ENCODE measurements at places on chromosomes 2 and 18.

DNA sequence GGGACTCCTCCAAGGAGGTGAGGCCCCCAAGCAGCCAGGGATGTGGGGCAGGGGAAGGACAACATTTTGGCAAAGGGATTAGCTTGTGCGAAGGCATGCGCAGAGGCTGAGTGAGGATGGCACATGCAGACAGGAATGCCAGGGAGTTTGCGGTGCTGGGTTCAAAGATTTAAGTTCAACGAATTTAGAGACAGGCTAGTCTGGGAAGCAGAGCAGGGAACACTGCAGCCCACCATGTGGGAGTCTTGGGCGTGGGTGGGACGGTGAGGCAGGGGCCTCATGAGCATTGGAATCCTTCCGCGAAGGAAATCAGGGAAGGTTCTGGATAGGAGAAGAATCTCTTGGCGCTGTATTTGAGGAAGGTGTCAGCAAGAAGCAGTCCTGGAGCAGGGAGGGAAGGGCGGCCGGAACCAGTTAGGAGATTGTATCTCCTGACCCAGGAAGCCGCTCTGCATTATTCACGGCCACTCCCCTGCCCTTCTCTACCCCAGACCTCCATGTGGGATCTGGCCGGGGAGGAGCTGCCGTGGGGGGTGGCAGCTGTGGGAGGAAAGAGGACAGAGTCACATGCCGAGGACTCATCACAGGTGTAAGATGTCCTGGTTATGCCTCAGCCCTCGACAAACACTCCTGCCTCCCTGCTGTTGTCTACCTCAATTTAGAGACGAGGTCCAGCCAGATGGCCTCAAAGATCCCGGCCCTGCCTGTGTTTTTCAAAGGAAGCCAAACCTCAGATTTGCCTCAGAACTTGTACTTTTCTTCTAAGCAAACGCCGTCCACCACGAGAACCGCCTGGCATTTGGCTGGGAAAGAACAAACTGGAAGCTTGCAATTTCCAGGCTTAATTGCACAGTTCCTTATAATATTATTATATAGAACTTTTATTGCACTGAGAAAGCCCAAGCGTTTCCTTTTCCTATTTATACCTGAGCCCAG is 123.7 kb upstream of the SMAD2 start:
- no peak for DNase-seq

- DNase-seq, result peak; percentile 12
Observed at GRCh38 chr2:6914828-6915227, 2.4 kb upstream of the RNF144A start.

- DNase-seq, result no peak
Observed at GRCh38 chr2:19114754-19115231, 243.6 kb downstream of the OSR1 start.

DNA sequence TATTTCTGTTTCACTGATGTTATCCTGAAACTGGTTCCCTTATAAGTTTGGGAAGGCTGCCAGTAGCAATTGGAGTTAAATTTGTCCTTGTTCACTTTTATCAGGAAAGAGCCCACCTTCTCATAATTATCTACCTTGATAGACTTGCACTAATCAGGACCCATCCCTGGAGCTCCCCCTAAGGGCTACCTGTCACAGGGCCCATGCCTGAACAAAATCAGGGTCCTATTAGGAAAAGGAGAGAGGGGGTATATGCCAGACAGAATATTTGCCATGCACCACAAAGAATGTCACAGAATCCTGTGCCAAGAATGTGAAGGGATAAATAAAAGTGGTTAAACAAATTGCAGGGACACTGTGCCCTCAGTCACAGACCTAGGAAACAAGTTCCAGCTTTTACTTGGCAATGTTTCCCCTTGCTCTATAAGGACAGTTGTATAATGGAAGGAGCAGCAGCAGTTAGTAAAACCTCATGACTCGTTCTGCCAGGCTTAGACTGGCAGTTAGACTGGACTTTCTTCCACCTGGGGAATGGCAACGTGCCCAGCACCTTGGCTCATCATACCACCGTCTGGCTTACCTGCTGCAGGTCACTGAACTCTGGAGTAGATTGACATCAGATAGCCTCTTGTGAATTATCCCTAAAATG is 32.3 kb upstream of the VWC2L start:
- no peak for DNase-seq

DNA sequence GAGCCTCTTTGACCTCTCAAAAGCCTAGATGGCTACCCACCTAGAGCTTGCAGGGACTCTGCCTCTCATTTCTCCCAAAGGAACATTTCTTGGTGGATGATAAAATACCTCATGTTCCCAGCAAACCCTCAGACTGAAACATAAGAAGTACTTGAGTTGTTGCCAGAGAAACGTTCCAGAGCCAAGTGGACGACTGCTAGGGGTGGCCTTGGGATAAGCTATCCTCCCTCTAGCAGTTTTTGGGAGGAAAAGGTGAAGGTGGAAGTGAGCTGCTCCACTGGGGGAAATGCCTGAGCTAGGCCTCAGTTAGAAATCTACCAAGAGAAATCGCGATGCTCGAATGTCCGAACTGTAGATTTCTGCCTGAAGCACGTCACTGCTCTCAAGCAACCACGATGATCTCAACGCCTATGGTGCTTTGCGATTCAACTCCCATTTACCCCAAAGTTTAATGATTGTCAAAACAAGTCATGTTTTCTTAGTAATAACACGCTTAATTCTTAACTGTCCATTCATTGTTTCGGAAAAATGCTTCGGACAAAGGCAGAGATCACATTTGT is 91.5 kb downstream of the CCBE1 start:
- DNase-seq, result no peak

DNA sequence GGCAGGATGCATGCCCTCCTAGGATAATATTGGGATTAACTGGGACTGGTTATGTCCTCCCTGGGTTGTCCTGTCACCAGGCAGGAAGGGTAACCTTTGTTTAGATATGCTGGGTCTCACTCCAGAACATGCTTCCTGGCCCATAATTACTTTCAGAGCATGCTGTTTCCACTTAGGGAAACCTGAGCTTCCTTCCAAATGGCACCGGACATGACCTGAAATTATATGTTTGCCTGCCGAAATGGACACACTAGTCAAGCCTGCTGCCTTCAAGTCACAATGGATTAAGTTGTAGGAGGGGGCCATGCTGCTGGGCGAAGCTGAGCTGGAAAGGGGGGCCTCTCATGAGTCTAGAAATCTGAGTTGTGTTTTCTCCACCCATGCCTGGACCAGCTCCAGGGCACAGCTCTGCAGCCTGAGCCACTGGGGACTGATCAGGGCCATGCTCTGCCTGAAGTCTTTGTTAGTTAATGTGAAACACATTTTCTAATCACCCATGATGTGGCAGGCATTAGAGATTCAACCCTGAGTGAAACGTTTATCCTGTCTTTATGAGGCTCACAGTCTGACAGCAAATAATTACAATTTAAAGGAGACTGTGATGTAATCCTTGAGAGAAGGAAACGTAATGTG is 273.3 kb downstream of the TNS1 start:
- no peak for DNase-seq

DNA sequence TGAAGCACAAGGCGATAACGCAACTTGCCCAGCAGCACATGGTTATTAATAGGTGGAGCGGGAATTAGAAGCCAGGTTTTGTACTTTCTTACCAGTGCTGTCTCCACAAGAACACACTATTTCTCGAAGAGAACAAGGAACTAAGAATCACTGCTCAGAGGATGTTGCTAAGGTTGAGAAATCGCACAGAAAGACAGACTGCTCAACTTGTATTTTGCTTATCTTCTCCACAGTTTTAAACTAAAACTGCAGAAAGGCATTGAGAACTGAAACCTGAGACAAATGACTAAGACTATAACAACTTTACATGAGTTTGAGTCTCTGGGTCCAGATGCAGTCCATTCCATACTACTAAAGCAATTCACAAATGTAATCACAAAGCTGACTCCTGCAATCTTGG is 6.2 kb downstream of the PRKD3 start:
- no peak for DNase-seq

DNA sequence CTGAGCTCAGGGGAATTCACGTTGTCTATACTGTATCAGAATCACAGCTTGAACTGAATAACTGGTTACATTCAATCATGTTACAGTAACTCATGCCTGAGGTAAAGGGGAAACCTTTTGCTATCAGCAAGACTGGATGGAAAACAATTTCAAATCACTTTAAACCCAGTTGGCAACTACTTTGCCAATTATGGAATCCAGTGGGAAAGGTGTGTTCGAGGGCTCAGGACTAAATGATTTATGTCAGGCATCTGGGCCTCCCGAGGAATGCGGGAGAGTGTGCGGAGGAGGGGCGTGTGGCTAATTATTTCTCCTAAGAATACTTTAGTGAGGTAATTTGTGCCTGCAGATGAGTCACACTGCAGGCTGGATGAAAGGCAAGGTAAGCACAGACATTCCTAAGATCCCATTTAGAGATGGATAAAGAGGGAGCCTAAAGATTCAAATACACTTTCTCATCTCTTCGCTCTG is 100.1 kb downstream of the HRH4 start:
- DNase-seq, result no peak

- DNase-seq, result no peak
Observed at GRCh38 chr18:24876266-24876665, 415.8 kb downstream of the HRH4 start.

- no peak for DNase-seq
Observed at GRCh38 chr18:46761059-46761769, 4.4 kb upstream of the ST8SIA5 start.

GRCh38 chr2:96501886-96502810 is 3.0 kb downstream of the NEURL3 start:
- no peak for DNase-seq

DNA sequence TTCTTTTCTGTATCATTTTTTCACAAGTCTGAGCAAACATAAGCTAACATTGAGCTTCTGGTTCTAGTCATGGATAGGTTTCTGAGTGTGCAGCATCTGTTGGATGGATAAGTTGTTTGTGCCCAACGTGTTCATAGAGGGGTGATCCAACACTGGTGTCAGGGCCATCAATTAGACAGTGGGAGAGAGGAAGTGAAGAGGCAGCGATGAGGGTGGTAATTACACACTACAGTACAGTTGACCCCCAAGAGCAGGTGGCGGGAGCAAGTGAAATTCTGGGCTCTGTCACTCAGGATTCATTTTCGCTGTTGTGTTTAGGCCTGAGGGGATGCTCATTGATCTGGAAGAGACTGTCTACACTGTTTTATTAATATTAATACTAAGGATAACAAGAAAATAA is 180.0 kb upstream of the CXCR4 start:
- no peak for DNase-seq

DNA sequence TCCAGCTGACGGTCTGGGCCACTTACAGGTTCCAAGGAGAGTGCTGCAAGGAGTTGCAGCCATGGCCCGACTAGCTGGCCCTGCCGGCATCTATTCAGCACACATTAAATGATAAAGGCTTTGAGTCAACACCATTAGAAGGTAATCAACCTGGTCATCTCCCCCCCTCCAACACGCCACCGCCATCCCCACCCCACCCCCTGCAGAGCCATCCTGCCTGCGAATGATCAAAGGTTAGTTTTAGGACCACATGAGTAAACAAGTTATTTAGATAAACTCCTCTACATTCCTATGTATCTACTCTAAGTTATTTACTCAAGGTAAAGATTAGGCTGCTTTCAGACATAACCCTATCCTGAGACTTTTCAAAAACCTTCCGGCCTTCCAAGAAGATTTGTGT is 349.3 kb upstream of the SLC39A10 start:
- no peak for DNase-seq

DNA sequence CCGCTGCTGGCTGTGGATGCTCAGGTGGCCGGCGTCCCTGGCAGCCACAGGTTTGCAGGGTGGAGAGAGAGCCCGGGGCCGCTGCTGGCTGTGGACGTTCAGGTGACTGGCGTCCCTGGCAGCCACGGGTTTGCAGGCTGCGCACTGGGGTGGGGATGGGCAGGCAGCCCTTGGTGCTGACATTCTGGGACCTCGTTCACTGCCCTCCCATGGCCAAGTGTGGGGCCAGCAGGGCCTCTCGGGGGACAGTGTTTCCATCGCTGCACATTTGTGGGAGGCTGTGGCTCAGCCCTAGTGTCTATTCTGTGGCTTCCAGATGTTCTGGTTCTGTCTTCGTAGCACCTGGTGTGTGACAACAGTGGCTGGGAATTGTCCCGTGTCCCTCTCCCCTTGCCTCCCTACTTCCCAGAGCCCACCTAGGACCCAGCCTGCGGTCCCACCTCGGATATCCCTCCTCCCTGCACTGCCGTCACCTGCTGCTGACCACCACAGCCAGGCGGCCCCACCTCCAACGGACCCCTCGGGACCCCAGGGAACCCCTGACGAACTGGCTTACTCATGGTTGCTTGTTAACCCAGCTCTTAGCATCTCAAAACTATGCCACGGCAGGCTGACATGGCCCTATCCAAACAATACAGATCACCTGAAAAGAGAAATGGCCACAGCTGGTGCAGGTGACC is 915 bp downstream of the CROCC2 start:
- DNase-seq, result no peak

DNA sequence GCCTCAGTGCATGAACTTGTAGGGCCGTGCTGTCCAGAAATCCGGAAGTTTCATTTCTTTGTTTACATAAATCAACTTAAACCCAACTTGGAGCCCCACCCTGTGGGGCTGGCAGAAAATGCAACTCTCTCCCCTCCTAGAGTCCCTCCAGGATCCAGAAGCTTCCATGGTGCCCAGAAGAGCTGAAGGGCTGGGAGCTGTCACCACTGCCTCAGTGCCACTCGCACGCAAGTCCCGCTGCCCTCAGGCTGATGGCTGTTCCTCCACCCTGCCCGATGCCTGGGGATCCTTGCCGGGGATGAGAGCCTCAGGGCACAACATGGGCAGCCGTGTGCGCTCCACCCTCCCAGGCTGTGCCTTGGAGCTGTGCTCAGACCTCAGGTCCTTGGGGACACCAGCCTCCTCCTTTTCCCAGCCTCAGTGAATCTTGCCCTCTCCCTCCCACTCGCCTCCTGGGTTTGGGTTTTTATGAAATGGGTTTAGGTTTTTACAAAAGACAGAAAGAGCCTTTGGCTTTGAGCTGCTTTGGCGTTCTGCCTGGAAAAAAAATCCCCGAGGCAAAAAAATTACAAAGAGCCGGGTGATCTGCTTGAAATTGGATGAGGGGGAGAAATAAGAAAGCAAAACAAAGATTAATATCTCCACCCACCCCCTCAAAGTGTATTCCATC is 155.2 kb downstream of the TWIST2 start:
- DNase-seq, result no peak

GRCh38 chr18:3607309-3608098 is 157.5 kb downstream of the TGIF1 start:
- DNase-seq, result no peak

- DNase-seq, result no peak
Observed at GRCh38 chr2:233124421-233125080, 64.4 kb downstream of the INPP5D start.

GRCh38 chr18:63850636-63851035 is 36.9 kb upstream of the SERPINB2 start:
- no peak for DNase-seq

GRCh38 chr2:161245671-161246070 is 62.6 kb upstream of the PSMD14 start:
- no peak for DNase-seq

DNA sequence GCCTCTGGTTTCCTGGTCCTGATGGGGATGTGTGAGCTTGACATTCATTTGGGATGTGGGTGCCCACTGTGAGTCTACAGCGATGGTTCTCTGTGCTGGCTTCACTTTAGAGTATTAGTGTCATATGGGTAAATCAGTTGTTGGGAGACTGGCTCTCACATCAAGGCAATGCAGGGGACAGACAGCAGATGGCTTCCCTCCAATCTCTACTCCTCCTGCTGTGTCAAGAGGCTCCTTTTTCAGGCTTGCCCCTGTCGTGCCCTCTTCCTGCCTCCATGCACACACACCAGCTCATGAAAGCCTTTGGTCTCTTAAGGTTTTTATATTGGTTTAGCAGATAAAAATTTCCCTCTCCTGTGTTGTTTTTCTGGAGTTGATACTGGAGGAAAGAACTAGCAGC is 315.6 kb downstream of the RDH14 start:
- DNase-seq, result no peak

- DNase-seq, result no peak
Observed at GRCh38 chr18:67961701-67962440, 445.4 kb upstream of the DSEL start.

- DNase-seq, result no peak
Observed at GRCh38 chr2:18651842-18652774, 62.7 kb upstream of the NT5C1B start.

All from stimulated activated naive CD4-positive, alpha-beta T cell treated with Interleukin-2 at 50 U/mL for 16 hours (primary cell).